Left lobe of liver (tissue), 2 donors: ENCODE measurements at places on chromosomes 1 and 21. TPM values are rescaled to one million over a fixed set of nuclear protein-coding genes. Genes with fewer than 3 reads are reported as not detected.

DNA sequence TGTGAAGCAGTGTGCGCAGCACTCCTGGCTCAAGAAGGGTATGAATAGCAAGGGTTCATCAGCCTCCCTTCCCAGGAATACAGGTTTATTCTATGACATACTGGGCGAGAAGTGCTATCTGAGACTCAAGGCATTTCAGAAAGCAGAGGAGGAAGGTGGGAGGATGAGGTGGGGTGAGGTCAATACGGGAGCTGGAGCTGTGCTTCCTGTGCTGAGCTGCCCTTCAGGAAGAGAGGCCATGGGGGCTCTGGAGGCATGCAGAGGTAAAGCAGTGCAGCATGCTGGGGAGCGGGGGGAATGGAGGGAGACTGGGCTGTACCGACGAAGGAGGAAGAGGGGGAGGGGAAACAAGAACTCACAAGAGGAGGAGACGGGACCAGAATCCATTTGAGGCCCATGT, 717.6 kb downstream of the PTPRU start:
- no peak for DNase-seq

DNA sequence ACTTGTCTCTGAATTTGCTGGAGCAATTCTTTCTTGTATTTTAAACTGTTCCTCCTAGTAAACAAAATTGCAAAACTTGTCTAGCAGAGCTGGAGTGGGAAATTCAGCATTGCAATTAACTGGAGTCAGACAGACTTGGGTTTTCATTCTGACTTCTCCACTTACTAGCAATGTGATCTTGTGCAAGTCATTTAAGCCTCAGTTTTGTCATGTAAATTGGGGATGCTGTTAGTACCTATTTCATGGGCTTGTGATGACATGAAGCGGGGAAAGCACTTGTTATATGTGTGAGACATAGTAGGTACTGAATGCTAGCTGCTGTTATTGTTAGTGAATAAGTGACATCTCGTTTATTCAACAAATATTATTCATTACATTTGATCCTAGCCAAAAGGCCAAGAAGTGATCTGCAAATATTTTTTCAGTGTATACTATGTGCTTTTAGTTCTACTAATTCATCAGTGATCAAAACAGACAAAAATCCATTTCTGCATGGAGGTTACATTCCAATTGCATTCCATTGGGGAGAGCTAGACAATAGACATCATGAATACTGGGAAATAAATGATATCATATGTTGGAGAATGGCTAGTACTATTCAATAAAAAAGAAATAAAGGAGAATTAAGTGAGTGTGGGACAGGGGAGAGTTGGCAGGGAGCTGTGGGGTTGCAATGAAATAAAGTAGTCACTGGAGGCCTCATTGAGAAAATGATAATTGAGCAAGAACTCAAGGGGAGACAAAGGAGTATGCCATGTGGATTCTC, 47.1 kb downstream of the CACHD1 start:
- no peak for DNase-seq

- no peak for DNase-seq
Observed at GRCh38 chr1:183230413-183230812, 44.3 kb downstream of the LAMC2 start.

DNA sequence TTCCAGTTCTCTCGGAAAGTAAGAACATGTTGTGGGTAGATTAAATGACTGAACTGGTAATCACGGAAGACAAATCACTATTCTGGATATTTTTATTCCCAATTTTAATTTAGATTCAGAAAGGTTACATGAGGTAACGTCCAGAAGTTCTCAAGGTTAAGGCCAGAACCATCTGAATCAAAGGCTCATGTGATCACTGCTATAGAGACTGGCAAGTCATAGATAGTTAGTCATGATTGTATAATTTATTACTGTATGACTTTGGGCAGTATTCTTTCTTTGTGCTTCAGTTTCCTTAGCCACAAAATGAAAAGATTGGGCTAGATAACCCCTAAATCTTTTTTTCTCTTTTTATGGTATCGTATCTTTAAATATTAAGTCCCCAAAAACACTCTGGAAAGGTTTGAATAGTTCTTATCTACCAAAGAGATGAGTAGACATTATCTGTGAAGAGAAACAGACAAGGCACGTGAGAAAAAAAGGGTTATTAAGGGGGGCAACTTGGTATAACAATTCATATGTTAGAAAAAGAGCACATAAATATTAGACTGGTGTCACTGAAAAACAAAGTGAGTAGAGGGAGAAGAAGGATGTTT, 241.0 kb downstream of the PTPRC start:
- DNase-seq = no peak

DNA sequence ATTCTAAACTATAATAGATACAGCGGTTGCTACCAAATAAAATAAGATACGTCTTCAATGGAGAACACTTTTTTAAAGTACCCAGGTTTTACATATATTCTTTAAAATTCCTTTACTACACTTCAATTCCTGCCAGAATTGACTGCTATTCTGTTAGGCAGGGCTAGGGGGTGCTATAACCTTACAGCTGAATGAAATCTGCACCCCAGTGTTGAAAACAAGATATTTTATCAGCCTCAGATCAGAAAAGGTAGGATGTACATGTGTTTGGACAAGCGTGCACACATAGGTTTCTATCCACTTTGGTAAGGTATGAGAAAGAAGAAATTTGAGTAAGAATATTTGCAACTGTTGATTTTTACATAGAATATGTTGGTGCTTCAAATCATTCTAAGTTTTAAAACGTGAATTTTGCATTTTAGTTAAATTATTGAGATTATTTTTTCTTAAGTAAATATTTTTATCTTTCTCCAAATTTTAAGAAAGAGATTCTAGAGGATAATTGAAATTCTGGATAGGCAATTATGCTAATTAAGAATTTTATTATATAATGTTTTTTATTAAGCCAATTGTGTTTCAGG, 490.8 kb upstream of the ADGRL4 start:
- DNase-seq = no peak

DNA sequence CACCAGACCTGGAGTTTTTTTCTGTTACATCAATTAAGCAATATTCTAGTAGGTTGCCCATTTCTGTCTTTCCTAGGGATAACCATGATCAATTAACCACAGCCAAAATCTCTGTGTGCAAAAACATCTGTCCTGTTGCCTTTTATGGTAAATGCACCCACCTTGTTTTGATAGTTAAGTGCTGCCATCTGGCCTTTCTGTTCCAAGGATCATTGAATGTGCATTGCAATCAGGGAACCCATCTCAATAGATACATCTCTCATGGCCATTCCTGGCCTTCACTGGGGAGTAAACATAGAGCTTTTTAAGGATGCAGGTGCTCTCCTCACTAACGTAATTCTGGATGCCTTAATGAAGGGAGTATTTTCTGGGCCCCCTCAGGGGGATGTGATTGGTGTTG, 111.8 kb upstream of the KIAA1614 start:
- DNase-seq = no peak

DNA sequence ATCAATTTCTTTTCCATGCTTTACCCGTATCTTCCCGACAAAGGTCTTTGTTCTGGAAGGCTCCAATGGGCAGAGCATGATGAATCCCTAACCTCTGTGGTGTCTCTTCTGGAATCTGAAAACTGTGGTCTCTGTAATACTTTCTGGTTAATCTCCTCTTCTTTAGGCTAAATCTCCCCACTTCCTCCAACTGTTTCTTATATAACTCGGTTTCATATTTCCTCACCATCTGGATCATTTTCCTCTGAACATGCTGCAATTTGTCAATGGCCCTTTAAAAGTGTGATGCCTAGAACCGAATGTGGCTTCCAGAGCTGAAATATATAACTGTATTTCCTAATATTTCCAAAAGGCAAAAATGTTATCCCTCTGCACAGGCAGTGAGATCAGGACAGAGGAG, 66.1 kb downstream of the ALG14 start:
- no peak for DNase-seq

DNA sequence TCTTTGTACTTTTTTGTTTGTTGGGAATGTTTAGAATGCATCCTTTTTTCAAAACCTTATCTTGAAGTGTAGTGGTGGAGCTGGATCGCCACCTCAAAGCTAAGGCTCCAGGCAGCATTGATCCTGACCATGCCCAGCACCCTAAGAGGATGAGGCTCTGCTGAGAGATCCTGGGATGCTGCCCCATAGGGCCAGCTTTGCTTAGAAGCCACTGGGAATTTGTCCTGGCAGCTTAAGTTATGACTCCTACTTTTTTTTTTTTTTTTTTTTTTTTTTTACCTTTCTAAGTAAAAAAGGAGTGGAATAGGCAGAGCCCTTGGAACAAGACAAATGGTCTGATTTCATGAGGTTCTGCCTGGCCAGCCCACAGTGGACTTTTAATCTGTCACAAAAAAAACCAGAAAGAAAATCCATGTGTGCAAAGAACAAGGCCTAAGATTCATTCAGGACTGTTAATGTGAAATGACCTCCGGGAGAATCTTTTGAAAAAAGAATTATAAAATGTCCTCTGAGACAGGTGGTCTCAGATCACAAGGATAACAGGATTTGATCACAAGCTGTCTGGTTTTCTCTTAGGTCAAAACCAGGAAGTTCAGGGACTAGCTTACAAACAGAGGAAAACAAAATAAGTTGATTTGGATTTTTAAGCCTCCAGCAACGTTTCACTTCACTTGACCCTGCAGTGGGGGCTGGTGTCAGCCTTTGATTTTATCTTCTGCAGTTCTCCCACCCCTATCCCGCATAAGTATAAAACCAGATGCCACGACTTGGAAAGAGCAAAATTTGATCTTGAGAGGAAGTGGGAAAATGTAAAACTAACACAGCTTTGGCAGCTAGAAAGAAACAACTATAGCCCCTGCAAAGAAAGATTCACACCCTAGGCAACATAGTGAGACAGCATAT, 25.9 kb upstream of the RAP1A start:
- no peak for DNase-seq

- DNase-seq = peak; percentile 31
Observed at GRCh38 chr1:234938924-234939323, 189.7 kb downstream of the TOMM20 start.

GRCh38 chr1:4447778-4448420, 206.5 kb upstream of the AJAP1 start:
- DNase-seq = no peak

GRCh38 chr21:37631319-37632117, 264.9 kb downstream of the DYRK1A start:
- DNase-seq = no peak

DNA sequence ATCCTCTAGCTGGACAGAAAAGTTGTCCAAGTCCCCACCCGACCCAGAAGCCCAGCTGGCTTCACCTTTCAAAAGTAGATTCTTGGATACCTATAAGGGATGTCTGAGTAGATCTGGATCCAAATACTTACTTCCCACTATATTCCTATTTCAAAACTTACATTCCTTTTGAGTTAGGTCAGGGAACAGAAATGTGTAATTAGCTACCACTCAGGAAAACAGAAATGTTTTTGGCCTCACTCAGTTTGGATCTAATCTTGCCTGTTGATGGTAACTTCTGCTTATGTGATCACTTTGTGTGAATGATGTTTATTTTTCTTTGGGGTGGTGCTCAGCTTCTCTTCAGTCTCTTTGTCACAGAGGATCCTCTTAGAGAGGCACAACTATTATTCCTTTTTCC, 814.4 kb upstream of the RGS18 start:
- no peak for DNase-seq

DNA sequence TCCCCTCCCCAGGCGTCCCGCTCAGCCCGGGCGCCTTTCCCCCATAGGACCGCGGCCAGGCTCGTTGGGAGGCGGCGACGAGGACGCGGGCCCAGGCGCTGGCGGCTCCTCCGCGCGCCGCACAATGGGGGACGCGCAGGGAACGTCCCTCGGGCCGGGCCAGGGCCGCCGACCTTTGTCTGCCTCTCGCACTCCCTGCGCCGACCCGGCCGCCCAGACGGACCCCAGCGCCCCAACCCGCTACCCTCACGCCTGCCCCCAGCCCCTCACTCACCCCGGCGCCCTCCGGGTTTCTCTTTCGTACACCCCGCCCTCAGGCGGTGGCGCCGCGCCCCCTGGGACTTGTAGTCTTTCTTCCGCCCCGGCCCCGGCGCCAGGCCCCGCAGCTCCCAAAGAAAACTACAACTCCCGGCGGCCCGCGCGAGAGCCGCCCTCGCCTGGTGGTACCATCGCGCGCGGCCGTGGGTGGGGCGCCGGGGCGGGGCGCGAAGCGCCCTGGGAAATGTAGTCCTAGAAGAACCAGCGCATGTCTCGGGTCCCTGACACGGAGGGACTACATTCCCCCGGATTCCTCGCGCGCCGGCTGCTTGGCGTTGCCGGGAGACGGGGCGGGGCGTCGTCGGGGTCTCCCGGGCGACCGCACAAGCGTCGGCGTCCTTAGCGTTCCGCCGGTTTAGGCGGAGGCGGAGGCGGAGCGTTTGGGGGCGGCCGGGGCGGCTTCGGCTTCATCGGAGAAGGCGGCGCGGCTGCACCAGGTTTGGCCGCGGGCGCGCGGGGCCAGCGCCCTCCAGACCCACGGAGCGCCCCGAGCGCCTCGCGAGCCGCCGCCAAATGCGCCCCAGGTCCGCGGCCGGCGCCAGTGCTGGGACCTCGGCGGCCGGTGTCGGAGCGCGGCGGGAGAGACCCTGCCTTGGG, at the start of gene C1orf159:
TSS of gene C1orf159 (minus strand) at position 304 of the 915 bp plus-strand sequence. CDS start 24,546 bp downstream, outside the sequence.
- DNase-seq = peak; percentile 100

DNA sequence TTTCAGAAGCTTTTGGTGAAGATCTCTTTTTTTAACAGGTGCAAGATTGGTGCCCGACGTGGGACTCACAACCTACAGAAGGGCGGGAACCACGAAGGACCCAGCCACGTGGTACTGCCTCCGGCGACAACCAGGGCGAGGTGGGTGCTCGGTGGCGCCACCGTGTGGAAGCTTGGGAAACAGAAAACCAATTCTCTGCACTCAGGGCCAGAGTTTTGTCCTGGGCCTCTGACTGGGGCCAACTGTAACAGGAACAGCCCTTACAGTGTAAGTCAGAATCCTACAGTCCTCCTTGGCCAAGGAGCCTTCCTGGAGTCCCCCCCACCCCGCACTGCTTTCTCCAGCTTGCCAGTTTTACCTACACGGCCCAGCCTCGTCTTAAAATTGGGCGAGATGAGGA, 11.6 kb upstream of the S100A7A start:
- DNase-seq = peak; percentile 61

DNA sequence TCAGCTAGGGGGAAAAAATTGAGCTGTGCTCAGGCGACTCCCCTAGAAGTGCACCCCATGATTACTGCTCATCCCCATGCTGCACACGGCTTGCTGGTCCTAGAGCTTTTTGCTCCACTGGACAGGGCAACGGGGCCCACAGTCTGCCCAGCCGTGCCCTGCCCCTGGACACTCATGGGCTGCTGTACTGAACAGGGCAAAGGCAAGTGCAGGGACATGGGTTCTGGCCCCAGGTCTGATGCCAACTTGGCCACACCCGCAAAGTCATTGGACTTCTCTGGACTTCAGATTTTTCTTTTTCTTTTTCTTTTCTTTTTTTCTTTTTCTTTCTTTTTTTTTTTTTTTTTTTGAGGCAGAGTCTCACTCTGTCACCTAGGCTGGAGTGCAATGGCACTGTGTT, 42.9 kb upstream of the TARBP1 start:
- no peak for DNase-seq

- peak; percentile 37 for DNase-seq
Observed at GRCh38 chr1:20411196-20411980, 74.6 kb downstream of the CAMK2N1 start.

- no peak for DNase-seq
Observed at GRCh38 chr21:41235201-41235600, 67.2 kb downstream of the BACE2 start.

- DNase-seq = no peak
Observed at GRCh38 chr1:25469177-25469576, 38.5 kb downstream of the MACO1 start.

Gene AIM2
- total RNA-seq = 0.23 TPM

Gene LCE3D
- not detected for total RNA-seq

Gene GPBP1L1
- total RNA-seq = 76.2 TPM

Gene HTR6
- not detected for total RNA-seq

Gene SNX7
- 8.3 TPM for total RNA-seq

Gene SEMA6C
- 6.4 TPM for total RNA-seq

Gene CRP
- total RNA-seq = 3,370 TPM

Gene ZNF644
- 18.3 TPM for total RNA-seq

Gene SPSB1
- 6.2 TPM for total RNA-seq

Gene AMY1A
- total RNA-seq = not detected
